Activated CD4-positive, alpha-beta T cell treated with anti-CD3 and anti-CD28 coated beads, Interleukin-10, Interleukin-2, amounts not matched to agents 100 ng/mL and 50 ng/mL, durations not matched to agents 16 hours and 8 hours (primary cell): ENCODE measurements at places on chromosomes 4 and X.

DNA sequence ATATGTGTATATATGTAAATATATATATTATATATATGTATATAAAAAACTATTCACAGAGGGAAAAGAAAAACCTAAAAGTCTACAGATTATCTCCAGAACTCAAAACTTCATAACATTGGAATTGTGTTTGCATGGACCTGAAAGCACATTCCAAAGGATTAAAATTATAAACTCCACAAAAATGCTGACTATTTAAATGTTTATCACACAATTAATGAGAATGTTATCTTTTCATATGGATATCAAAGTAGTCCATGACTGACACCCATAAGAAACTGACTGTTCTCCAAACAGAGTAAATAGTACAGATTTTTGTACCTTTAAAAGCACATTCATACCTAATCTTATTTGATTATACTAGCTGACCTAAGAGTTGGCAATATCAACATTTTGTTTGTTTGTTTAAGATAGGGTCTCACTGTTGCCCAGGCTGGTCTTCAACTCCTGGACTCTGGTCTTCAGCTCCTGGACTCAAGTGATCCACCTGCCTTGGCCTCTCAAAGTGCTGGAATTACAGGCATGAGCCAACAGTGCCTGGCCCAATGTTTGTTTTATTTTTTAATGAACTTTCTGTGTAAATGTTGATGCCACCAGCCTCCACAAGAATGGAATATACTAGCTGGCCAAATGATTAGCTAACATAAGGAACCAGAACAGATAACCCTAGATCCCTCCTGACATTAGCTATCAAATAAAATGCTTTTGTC lies 50.0 kb downstream of the SLC39A8 start:
- no peak for DNase-seq

DNA sequence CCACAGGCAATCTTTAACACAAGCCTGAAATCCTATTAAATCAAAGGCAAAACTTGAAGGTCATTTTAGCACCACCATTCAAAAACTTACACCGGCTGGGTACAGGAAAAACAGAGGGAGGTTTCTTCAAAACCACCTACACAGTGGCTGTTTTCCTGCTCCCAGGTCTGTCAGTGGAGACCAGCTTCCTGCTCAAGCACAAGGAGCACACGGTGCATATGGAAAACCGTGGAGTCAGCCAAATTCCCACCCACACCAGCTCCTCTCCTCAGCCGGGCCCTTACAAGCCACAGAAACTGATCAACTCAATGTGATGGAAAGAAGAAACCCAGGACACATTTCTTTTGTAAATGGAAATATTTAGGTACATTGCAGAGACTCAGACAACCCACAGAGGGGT lies 14.3 kb upstream of the FAM241A start:
- DNase-seq = no peak

GRCh38 chrX:128862557-128862956 lies 660.7 kb downstream of the SMARCA1 start:
- no peak for DNase-seq

GRCh38 chr4:74311696-74312313 lies 3.5 kb downstream of the EPGN start:
- peak; percentile 56 for DNase-seq

DNA sequence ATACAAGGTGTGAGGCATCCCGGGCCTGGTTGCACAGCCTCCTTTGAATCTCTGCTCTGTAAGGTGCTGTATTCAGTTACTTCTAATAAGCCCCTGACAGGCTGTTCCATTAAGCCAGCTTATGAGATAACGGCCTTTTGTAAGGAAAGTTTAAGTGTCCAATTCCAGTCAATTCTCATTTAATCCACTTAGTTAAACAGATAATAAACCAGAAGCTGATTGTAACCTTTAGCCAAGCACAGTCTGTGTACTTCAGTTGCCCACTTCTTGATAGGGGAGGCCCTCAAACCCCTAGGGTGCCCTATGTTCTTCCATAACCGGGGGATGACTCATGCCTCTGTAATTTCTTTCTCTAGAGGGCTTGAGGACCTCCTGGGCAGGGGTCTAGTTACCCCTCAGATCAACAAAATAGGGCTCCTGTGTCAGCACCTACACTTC lies 63.4 kb downstream of the RASL11B start:
- DNase-seq = no peak

DNA sequence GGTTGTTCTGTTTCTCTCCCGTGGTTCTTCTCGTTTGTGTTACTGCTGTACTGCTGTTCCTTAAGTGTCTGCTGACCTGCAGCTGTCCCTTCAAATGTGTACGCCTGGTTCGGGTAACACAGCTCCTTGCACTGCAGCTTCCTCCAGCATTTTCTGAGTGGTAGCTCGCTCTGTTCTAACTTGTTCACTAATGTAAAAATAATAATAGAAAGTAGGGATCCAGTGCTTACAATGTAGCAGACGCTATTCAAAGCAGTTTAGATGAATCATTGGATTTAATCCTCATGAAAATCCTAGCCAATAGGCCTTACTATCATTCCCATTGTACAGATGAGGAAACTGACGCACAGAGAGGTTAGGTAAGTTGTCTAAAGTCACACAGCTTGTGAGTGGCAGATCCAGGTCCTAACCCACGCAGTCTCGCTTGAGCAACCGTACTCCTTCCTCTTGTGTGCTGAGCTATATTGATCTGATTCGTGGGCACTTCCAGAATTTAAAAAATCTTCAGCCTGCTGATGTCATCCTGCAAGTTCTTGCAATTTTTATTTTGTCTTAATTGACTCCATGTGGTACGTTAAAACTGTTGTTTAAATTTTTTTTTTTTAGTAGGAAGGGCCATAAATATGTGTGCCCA lies 448.2 kb upstream of the FAT1 start:
- no peak for DNase-seq

GRCh38 chr4:4361883-4362282 lies 25.0 kb upstream of the NSG1 start:
- no peak for DNase-seq

DNA sequence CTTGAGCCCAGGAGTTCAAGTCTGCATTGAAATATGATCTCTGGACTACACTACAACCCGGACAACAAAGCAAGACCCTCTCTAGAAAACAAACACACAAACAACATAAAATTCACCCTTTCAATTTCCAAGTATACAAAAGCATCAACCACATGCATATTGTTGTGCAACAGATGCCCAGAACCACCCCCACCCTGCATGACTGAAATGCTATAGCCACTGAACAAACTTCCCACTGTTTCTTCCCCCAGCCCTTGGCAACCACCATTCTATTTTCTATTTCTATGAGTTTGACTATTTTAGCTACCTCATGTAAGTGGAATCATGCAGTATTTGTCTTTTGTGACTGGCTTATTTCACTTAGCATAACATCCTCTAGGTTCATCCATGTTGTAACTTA lies 14.2 kb upstream of the C4orf51 start:
- DNase-seq = no peak

DNA sequence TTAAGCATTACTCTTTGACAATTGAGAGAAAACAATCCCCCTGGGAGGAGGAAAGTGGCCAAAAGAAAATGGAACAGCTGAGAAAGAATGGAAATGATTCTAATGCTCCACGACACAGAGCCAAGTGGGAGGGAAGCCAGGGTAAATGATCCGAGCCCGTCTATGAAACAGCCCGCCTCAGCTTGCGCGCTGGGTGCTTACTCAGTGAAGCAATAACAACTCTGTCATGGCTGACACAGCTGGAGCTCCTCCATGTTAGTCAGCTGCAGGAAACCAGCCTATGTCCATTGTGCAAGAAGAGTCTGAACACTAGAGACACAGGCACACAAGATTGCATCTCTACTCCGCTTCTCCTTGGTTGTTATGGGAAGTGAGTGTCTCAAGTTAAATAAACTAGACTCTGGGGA lies 19.3 kb downstream of the NOA1 start:
- DNase-seq = no peak

DNA sequence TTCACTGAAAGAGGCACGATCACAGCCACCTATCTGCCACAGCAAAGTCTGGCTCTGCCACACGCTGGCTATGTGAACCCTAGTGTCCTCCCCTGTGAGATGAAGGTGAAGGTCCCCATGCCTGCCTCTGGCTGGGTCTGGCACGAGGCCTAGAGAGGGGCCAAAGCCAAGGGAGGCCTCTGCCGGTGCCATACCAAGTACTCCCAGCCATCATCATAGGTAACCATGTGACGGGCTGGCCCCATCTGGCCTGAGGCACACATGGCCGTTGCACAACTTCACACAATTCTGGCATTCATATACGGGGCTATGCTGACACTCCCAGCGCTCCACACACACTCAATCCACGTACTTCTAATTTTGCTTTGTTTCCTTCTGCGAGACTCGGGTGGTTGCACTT lies 15.3 kb downstream of the NOP14 start:
- DNase-seq = no peak

DNA sequence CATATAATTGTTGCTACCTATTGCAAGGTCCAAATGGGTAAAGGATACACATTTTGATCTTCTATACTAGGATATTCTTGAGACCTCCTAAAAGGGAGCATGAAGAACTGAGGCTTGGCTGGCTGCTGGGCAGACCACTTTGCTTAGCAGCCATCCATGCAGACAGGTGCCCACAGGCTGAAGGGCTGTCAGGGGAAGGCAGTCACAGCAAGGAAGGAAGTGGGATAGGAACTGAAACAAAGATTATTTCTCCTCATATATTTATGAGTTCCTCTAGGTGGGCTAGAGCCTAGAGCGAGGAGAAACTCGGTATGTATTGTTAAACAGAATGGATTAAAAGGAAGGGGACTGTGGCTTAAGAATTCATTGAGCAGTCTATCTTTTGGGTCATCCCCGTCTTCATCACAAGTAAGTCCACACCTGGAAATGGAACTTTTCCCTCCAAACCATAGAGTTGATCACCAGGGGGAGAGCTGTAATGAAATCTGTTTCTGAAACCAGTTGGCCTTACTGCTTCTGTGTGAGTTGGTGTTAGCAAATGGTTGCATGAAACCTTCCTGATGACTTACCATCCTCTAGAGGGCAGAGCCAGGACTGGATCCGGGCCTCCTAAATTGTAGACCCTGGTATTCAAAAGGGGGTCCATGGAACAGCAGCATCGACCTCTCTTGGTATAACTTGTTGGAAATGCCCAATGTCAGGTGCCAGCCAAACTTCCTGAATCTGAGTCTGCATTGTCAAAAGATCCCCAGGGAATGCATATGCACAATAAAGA lies 42.3 kb downstream of the AFF2 start:
- DNase-seq = no peak

DNA sequence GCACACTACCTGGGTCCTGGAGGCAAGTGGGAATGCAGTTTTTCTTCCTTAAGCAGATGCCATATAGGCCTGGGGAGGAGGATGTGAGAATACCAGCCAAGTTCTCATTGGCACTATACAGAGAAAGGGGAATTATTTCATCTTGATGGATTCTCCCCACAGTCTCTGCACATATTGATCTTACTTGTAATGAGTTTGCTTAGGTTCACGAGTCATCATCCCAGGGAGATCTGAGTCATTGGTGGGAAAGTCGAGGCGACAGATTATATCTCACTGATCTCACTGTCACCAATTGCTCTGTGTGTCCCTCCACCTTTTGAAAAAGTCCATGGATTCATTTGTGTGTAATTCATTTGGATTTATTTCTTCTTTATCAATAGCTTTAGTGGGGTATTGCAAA lies 156.8 kb downstream of the AR start:
- DNase-seq = no peak

DNA sequence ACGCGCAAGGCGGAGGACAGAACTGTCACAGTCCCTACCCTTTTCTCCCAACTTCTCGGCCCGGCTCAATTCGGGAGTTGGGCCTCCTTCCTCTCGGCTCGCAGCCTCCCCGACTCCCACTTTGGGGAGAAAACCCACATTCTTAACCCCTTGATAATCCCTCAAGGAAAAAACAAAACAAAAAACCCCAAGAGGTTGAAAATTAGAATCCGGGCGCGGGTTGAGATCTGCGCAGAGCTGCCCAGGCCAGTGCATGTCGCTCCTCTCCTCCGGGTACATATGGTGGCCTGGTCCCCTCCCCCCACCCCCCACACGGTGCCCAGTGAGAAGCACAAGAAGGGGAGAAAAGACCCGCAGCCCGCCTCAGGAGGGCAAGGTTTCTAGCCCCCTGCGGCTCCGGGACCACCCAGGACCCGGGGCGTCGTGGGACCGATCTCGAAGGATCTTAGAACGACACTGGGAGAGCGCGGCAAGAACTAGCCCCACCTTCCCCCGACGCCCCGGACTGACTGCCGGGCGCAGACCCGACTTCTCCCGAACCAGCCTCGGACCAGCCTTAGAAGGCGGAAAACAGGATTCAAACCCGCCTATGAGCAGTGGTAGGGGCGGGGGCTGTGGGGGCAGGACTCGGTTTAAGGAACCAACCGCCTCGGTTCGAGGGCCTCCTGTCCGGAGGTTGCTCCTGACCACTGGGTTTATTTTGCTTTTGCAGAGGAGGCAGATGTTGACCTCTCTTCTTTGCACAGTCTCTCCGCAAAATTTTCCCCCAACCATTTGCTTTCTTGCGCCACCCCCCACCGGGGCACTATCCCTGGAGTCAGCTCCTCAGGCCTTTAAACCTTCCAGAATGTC lies 2.5 kb upstream of the PDGFRA start:
- DNase-seq = no peak

GRCh38 chr4:2825740-2826139 lies 17.9 kb upstream of the ADD1 start:
- no peak for DNase-seq

DNA sequence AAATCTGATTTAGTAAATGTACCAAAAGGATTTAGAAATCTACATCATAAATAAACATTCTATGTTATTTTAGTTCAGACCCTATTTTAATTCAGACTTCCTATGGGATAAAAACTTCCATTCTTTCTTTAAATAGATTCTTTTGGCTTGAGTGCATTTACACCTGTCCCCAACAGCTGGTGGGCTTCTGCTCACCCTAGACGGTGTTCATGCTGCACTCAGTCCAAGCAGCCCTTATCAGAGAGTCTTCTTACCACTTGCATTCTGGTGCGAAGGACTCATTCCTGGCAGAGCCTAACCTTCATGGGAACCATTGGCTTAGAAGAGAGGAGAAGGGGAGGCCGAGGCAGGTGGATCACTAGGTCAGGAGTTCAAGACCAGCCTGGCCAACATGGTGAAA lies 57.3 kb downstream of the NPNT start:
- no peak for DNase-seq

- DNase-seq = no peak
These were observed 344.6 kb upstream of the CTSO start for GRCh38 chr4:156298230-156298629.

DNA sequence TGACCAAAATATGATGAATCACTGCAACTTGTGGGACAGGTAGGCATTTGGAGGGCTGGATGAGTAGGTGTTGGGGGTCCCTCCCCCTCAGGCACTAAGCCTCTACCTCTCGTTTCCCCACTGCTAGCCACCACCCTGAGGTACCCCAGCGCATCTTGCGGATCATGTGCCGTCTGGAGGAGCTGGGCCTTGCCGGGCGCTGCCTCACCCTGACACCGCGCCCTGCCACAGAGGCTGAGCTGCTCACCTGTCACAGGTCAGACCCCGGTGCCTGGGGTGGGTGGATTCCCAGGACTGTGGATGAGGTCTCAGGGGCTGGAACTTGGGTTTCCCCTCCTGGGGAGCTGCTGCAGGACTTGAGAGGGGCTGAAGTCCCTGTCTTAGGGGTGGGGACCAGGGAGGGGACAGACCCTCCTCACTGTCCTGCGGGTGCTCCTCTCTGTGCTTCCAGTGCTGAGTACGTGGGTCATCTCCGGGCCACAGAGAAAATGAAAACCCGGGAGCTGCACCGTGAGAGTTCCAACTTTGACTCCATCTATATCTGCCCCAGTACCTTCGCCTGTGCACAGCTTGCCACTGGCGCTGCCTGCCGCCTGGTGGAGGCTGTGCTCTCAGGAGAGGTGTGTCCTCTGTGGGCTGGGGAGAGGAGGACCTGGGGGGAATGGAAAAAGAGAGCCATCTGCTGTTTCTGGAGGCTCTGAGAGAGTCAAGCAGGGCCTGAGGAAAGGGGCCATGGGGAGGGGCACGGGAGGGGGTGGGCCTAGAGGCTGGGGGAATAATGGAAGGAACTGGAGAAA lies 10.1 kb upstream of the ERAS start:
- no peak for DNase-seq
